Activated CD8-positive, alpha-beta memory T cell treated with anti-CD3 and anti-CD28 coated beads for 1 hour (primary cell): ENCODE measurements at places on chromosomes 12 and 14.

GRCh38 chr12:53101931-53102781, 1.1 kb upstream of the SOAT2 start:
- DNase-seq: no peak

DNA sequence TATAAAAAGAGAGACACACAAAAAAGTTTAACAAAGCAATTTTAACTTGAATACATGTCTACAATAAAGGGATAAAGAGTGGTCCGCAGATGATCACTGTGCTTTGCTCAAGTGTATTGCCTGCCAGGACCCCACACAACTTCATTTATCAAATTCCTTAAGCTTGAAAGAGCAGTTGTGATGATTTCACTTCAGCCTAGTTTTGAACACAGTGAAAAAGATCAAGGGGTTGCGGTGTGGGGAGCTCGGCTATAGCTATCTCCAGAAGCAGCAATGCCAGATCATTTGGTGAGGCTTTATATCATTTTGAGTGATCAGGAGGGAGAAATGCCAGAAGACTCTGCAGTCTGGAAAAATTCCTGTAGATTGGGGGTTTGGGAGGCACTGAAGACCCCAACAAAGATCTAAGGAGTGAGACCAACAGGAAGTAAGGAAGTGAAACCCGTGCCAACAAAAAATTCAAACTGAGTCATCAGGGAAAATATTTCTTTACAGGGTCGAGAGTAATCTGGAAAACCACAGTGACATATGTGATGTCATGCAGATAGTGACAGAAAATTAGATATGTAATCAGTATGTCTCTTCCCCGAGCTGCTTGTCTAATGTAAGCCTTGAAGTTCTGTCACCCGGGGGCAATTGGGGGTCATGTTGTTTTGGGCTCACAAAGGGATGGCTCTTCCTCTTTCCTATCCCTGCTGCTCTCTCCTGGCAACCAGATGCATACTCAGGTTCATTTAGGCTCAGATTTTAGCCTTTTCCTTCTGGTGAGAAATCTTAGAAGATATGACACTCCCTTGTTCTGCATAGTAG, 221.8 kb downstream of the MSRB3 start:
- no peak for DNase-seq

DNA sequence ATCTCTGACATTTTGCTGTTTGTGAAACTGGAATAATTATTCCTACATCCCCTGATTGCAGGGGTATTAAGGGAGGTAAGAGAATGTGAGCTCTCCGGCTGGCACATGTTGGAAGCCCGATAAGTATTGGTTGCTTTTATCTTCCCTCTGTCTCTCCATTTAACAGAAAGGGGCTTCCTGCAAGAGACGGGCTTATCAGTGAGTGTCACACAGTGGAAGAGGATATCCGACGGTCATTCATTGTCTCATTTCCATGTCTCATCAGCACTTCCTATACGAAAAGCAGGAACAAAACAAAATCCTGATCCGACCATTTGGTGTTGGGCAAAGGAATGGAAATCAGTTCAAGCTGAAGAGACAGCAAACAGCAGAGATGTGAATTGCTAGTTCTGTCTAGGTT, 10.7 kb downstream of the DYRK4 start:
- no peak for DNase-seq

DNA sequence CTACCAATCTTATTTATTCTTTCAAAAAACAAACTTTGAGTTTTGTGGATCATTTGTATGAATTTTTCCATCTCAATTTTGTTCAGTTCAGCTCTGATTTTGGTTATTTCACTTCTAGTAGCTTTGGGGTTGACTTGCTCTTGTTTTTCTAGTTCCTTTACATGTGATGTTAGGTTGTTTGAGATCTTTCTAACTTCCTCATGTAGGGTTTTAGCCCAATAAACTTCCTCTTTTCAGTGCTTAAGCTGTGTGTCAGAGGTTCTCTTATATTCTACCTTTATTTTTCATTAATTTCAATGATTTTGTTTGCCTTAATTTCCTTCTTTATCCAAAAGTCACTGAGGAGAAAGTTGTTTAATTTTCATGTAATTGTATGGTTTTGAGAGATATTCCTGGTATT, 860.4 kb upstream of the FBXO33 start:
- no peak for DNase-seq

- DNase-seq: no peak
These were observed 73.0 kb downstream of the RMST start for GRCh38 chr12:97535582-97535981.

DNA sequence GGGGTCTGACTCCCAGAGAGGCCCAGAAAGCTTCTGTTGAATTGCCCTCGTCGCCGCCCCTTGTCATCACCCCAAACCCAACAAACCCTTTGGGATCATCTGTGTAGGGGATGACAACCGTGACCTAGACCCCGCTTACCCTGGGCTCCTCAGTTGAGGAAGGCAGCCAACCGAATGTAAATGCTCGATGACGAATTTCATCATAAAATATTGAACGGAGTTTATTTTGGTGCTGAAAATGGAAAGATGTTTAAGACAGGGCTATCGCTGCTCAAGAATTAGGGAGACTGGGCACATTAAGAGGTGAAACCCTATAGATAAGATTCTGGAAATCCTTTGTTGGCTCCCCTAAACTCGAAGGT, 512 bp downstream of the ACTR10 start:
- DNase-seq: no peak
